Stimulated activated CD4-positive, alpha-beta T cell treated with anti-CD3 and anti-CD28 coated beads, Interleukin-4, amount 100 ng/mL, for 24 hours (primary cell): ENCODE measurements at places on chromosomes 16 and 17.

DNA sequence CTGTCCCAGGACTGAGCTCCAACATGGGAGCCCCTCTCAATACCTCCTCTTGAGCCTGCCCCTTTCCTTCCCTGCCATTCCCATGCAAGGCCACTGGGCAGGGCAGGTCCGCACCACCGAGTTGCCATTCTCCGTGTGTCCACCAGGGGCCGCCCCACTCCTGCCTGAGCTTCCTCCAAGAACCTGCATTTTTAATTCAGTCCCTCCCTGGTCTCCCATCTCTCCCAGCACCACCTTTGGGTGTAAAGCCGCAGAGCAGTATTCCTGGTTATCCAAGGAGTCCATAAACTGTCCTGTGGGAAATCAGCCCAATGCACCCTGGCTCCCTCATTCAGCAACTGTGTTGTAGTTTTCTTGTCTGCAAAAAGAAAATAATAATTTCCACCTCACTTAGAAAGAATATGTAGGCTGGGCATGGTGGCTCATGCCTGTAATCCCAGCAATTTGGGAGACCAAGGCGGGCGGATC lies 15.9 kb upstream of the ANKRD40CL start:
- peak; percentile 82 for DNase-seq

GRCh38 chr17:7627250-7628121 lies at the start of gene SAT2:
TSS of gene SAT2 (minus strand) at chr17:7627821. CDS start at chr17:7627635, 186 bp downstream.
- peak; percentile 86 for DNase-seq

- DNase-seq = peak; percentile 54
Measured at GRCh38 chr17:51461578-51462004, 201.2 kb downstream of the UTP18 start.

DNA sequence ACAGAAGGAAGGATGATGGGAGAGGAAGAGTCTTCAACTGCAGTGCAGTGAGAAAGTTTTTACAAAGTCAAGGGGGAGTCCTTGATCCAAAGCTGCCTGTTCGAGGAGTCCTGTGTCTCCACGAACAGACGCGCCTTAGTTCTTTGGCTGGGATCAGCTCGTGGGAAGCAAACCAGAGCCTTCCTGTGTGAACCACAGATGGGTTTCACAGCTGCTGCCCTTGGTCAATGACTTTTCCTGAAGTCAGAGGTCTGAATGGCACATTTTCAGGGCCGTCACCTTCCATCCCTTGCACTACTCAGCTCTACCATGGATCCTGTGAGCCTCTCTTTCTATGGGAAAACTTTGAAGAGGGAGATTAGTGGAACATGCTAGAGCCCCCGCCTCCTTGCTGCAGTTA lies 4.2 kb upstream of the SBK1 start:
- DNase-seq = no peak
